ENCODE measurements at places on chromosomes 16 and 17.

DNA sequence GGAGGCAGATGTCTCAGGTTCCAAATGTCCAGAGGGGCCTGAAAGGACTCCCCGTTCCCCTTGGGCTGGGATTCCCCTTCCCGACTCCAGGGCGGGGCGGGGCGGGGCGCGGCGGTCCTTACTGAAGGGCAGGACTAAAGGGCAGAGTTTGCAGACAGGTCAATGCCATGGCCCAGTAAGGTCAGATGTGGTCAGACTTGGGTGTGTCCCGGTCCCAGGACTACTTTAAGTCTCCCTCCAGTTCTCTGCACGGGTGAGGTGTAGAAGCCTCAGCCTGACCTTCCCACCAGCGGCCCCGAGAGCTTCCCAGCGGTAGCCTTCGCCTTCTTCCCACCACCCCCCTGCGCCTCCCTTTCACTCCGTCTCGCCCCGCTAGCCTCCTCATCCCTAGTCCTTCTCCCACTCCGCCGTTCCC is 532 bp downstream of the KDM6B start:
- DNase-seq, result peak; percentile 53

DNA sequence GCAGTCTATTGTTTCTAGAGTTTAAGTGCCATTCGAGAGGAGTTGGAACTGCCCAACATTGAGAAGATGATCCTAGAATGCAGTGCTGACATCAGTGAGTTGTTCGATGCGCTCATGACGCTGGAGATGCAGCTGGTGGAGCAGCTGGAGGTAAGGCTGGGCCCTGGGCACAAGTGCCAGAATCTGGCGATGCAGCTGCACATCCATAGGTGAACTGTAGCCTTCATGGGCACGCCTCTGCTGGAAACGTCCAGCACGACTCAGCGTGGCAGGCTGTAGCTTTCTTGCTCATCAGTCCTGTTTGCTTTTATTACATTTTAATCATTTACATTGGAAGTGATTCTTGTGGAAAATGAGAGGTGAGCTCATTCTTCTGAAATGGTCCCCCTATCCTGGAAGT is 31.7 kb downstream of the DRC3 start:
- no peak for DNase-seq

GRCh38 chr16:51540259-51540658 is 389.2 kb upstream of the SALL1 start:
- no peak for DNase-seq

DNA sequence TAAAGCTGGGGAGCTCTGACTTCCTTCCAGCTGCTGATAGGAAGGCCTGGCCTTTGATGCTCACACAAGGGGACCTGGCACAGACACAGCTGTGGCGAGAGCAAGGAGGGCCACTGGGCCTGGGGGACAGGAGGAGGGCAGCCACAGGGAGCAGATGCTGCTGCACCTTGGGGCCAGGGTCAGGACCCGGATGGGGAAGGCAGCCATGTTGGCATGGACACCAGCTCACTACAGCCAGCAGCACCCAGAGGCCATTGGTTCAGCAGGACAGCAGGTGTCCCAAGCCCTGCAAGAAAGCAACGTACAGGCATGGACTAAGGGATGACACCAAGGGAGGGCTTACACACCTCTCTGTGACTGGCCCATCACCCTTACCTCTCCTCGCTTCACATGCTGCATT is 8.0 kb upstream of the RNF112 start:
- no peak for DNase-seq

DNA sequence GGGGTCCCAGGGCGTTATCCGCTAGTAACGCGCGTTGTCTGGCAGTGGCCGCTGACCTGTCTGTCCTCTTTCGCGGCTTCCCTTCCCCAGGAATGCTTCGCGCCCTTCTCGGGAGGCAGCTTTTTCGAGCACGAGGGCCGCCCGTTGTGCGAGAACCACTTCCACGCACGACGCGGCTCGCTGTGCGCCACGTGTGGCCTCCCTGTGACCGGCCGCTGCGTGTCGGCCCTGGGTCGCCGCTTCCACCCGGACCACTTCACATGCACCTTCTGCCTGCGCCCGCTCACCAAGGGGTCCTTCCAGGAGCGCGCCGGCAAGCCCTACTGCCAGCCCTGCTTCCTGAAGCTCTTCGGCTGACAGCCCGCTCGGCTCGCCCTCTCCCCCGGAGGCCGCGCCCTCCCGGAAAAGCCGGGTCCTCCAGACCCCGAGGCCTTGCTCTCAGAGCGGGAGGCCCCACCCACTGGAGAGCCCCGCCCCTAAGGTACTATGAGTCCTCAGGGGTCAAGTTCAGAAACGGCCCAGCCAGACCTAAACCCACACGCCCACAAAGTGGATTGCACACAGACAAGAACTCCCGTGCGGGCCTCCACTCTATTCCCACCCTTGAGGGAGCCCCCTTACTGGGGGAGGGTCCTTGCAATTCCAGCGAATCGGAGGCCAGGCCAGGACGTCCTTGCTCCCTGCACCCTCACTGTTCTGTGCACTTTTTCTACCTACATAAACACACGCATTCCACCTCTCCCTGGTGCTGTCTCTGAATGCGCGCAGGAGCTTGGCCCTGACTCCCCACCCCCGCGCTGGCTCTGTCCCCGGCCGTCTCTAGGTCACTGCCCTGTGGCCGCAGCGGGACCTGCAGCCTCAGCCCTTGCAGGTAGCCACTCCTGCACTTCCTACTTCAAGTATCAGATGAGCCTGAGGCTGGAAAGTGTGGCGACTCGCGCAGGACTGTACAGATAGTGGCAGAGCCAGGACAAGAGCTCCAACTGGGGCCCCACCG is 5.4 kb upstream of the SLC5A2 start:
- no peak for DNase-seq

DNA sequence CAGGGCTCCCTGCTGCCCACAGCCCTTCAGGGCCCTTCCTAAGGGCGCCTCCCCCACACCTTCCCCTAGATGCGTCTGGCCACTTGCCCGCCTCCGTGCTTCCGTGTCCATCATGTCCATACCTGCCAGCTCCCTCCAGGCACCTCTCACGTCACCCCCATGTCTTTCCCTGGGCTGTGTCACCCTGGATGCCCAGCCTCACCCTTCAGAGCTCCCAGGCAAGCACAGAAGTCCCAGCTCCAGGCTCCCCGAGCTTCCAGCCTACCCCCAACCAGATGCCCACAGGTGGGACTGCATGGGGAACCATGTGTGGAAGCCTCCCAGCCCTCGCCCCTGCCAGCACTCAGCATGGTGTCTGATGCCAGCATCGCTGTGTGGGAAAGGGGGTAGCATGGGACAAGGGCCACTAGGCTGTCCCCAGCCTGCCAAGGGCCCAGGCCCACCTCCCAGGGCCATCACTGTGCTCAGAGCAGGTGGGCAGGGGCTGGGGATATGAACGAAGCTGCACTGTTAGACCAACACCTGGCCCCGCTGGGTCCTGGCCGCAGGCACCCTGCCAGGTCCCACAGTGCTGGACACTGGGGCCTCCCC is 1.9 kb upstream of the AXIN1 start:
- no peak for DNase-seq

GRCh38 chr16:80161799-80162739 is 378.7 kb upstream of the DYNLRB2 start:
- no peak for DNase-seq

GRCh38 chr17:57876023-57876865 is 26.4 kb upstream of the MRPS23 start:
- no peak for DNase-seq

GRCh38 chr17:38741921-38742410 is 6.2 kb downstream of the PCGF2 start:
- no peak for DNase-seq

GRCh38 chr17:7862692-7863437 is 5.1 kb downstream of the CYB5D1 start:
- DNase-seq, result no peak

DNA sequence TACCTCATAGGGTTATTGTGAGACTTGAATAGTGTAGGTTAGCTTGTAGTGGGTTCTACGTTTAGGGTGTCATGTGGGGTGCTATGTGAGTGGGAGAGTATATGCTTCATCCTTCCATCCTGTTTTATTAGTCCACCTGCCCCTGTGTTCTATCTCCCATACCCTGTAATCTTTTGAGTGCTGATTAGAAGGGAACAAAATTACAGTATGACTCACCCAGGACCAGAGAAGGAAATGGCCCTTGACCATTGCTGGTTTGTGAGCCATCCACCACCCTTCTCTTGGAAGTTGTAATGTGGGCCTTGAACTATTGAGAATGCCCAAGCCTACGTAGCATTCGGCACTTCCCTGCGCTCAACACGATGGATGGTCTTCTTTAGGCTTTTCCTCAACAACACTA is 17.1 kb downstream of the SAP30BP start:
- no peak for DNase-seq

DNA sequence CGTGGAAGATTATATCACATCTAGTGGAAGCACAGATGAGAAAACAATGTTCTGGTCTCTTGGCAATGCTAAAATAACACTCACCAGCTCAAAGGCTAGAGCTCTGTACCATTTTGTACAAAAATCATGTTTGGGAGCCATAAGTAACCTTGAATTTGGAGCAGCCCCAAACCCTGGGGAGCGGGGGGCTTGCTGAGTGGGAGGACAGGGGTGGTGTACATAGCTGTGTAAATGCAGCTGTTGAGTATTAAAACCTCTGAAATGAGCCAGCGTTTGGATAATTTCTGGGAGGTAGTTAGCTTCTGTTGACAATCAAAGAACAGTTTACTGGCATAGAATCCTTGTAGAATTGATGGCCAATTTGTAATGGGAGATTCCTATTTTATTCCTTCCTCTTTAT is 4.3 kb downstream of the MYH8 start:
- no peak for DNase-seq

DNA sequence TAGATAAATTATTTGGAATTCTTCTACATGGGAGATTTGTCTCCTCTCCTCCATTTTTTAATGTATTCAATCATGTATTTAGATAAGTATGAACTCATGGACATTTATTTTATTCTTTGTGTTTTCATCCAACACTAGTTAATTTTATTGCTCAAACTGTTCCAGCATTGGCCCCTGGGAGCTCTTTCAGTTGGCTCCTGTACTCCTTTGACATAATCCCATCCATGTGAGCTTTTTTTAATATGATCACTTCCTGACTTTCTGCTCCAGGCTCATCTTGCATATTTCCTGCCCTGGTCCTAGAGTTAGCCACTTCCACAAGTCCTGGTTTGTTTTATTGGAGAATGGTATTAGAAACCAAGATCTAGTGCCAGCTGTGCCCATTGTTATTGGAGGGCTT is 419.0 kb upstream of the CDH11 start:
- DNase-seq, result no peak

DNA sequence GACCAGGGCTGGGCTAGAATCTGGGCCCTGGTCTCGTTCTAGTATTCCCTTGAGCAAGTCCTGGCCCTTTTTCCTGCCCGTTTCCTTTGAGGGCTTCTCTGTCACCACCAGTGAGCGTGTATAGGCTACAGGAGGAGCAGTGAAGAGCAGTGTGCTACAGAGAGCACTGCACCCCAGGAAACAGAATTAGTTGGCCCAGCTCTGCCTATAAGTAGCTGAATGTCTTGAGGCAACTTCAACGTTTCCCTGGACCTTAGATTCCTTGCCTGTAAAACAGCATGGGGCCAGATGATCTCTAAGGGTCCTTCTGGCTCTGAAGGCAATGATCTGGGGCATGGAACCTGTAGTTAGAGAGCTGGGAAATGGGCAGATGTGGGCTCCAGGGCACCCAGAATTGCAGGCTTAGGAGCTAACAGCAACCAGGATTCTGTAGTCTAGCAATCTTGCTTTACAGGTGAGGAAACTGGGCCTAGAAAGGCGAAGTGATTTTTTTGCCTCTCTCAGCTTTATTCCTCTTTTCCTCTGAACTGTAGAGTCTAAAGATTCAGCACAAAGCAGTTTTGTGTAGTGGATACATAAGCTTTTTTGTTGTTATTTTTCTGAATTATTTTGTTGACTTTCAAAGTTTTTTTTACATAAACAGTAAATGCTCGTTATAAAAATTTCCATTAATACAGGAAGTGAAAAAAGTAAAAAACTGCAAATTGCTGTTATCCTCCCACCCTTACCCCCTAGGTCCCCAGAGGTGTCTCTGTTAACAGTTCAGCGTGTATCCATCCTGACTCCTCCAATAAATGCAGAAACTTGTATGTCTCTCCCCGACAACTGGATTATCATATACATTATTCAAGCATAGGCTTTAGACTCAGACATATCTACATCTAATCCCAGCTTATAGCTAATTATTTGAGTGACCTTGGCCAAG is 1.7 kb upstream of the MYL4 start:
- DNase-seq, result no peak

- DNase-seq, result no peak
Observed at GRCh38 chr17:69573396-69573795, 158.9 kb downstream of the MAP2K6 start.

- DNase-seq, result no peak
Observed at GRCh38 chr17:2074919-2075318, 20.0 kb downstream of the HIC1 start.

- DNase-seq, result no peak
Observed at GRCh38 chr17:48290378-48290777, 139.6 kb downstream of the SKAP1 start.

DNA sequence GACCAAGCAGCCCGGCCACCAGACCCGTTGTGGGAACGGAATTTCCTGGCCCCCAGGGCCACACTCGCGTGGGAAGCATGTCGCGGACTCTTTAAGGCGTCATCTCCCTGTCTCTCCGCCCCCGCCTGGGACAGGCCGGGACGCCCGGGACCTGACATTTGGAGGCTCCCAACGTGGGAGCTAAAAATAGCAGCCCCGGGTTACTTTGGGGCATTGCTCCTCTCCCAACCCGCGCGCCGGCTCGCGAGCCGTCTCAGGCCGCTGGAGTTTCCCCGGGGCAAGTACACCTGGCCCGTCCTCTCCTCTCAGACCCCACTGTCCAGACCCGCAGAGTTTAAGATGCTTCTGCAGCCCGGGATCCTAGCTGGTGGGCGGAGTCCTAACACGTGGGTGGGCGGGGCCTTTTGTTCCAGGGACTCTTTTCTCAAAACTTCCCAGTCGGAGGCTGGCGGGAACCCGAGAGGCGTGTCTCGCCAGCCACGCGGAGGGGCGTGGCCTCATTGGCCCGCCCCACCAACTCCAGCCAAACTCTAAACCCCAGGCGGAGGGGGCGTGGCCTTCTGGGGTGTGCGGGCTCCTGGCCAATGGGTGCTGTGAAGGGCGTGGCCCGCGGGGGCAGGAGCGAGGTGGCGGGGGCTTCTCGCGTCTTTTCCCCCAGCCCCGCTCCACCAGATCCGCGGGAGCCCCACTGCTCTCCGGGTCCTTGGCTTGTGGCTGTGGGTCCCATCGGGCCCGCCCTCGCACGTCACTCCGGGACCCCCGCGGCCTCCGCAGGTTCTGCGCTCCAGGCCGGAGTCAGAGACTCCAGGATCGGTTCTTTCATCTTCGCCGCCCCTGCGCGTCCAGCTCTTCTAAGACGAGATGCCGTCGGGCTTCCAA is at the start of gene SLC2A4:
SLC2A4 (plus strand) TSS at position 645 of the 879 bp plus-strand sequence; CDS start at position 862, 217 bp downstream.
- peak; percentile 99 for DNase-seq

- no peak for DNase-seq
Observed at GRCh38 chr17:32588982-32589381, 102.2 kb downstream of the CDK5R1 start.

- no peak for DNase-seq
Observed at GRCh38 chr17:69764146-69764545, 310.9 kb upstream of the KCNJ16 start.

Data from AG08396 (cell line).